ENCODE measurements at places on chromosomes 3 and 15.
A peak's percentile ranks its signal among the peaks of the same experiment; 100 is the strongest.

- no peak for DNase-seq
These were observed 80.0 kb downstream of the MITF start for GRCh38 chr3:69819282-69819681.

DNA sequence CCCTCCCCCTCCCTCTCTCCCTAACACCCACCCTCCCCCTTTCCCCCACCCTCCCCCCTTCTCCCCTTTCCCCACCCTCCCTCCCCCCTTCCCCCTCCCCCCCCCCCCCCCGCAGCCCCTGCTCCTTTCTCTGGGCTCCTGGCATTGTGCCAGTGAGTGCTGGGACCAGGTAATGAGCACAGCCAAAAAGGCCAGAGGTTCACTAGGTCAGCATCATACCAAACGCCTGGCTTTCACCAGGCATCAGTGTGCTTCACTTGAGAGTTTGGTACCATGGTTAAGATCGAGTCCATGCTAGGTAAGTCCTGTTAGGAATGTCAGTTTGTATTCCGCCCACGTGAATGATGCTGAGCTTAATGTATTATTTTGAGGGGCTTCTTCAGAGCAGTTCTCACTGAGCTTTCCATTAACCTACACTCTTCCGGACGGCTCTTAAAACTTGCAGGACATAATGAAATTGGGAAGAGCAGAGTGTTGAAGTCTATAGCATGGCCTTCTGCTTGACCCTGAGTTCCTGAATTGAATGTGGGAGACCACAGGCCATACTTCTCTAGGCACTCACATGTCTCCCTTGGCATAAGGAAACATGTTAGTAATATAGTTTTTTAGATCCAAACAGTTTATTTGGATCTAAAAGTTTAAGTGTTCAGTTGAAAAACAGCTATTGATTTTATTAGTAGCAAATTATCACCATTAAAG is 45.6 kb downstream of the SENP2 start:
- DNase-seq: no peak

- DNase-seq: peak; percentile 29
These were observed 67.1 kb downstream of the ATP8B4 start for GRCh38 chr15:50051811-50052419.

DNA sequence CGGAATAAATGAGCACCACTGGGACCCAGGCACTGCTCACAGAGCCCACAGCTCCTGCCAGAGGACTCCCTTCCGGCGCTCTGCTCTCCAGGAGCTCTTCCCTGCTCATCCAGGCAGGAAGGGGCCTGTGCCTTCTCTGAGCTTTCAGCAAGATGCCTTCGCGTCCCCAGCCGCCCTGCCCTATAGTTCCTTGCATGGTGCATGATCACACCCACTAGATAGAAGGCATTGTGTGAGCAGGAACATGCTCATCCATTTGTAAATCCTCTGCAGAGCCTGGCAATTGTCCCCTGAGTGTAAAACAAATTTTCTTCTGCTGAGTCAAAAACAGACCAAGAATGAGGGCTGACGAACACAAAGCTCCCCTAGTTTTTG is 181.6 kb downstream of the MEGF11 start:
- no peak for DNase-seq

DNA sequence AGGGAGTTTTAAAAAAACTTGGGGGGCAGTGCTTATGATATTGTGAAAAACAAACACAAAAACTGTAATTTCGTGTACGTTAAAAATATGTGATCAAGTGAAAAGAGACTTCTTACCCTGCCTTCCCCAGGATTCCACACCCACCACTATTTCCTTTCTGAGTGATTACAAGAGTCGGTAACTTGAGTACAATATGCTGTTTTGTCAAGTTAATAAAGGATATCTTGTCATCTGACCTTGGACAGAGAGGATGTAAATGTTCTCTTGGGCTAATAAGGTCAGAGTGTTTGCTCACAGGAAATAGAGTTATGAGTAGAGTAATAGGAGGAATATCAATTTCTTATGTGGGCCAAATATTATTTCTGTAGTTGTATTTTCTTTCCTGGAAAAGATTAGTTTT is 68.1 kb downstream of the NOX5 start:
- no peak for DNase-seq

GRCh38 chr3:9441501-9442221 is 44.2 kb downstream of the SETD5 start:
- no peak for DNase-seq

DNA sequence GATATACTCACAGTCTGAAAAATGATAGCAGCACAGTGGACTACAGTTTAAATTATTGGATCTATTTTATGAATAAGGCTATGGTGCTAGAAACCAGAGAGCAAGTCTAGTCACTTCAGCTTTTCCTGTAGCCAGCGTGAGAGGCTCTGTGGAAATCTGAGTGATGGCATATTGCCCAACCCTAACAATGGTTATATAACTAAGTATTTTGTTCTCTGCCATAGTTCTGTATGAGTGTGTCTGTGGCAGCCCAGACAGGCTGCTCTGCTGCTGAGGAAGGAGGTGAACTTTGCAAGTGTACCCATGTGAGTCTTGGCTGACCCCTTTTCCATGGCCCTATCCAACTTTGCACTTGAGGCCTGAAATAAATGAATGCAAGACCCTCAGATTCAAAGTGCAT is 105.7 kb downstream of the LRTM1 start:
- no peak for DNase-seq
